Activated CD4-positive, alpha-beta T cell treated with anti-CD3 and anti-CD28 coated beads, Interleukin-10, Interleukin-2, amounts not matched to agents 100 ng/mL and 50 ng/mL, durations not matched to agents 16 hours and 8 hours (primary cell): ENCODE measurements at places on chromosomes 2 and 18.

DNA sequence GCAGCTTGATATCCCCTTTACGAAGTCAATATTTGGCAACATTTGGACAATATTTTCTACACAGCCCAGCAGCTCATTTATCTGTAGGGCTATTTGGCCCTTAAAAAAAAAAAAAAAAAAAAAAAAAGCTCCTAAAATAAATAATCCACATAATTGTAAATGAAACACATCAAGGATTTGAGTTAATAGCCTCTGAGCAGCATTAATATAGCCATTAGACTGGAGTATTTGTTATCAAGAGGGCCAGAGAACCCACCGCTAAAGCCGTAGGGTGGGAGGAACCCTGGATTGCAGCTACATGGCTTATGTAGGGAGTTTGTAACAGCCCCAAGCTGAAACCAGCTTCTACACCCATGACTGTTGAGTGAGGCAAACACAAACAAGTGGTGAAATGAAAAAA lies 84.5 kb downstream of the RNF152 start:
- DNase-seq: no peak

DNA sequence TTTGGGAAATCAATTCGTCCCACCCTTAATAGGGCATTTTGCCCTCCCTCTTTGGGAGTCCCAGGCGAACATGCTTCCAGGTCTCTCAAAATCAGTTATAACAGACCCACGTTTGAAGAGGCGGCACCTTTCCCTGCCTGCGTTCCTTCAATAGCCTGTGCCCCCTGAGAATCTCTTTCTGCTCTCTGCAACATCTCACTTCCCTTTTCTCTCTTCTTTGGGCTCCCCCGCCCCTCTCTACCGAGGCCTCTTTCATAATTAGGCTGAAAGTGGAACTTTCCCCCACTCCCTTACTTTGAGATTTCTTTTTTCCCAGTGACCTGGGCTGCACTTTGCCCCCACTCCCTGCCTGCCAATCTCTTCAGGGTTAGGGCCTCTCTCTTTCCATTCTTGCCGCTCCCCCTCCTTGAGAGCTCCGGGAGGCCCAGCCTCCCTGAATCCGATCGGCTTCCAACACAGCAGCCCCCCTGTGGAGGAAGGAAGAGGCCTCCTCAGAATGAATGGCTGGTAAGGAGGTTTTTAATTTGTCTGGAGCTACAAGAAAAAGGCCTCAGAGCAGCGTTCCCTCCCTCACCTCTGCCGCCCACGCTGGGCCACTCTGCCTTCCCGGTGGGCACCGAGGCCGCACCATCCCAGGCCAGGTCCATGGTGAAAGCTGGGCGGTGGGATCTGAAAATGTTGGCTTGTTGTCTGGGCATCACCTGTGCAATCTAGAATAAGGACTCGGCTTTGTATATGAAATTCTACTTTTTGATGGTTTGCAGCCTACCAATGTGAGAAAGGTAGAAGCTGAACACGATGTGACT lies 162.6 kb upstream of the SIX3 start:
- DNase-seq: no peak

DNA sequence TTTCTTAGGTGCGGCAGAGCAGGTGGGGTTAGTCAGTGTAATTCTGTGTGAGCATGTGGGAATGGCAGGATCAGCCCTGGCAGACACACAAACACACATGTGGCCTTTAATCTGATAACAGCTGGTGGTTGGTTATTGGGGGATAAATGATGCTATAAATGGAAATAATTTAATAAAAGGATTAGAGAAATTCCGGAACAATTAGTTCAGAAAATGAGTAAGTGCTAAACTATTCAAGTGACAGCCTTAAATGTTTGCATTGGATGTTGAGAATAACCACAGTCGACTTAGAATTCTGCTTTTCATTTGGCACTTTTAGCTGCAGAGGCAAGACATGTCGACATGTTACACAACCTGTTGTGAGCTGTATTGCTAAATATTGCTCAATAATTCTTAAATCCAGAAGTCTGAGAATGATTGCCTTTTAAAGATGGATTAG lies 7.2 kb downstream of the SMYD1 start:
- DNase-seq: no peak

GRCh38 chr2:67917332-67918054 lies 145.3 kb downstream of the C1D start:
- no peak for DNase-seq

DNA sequence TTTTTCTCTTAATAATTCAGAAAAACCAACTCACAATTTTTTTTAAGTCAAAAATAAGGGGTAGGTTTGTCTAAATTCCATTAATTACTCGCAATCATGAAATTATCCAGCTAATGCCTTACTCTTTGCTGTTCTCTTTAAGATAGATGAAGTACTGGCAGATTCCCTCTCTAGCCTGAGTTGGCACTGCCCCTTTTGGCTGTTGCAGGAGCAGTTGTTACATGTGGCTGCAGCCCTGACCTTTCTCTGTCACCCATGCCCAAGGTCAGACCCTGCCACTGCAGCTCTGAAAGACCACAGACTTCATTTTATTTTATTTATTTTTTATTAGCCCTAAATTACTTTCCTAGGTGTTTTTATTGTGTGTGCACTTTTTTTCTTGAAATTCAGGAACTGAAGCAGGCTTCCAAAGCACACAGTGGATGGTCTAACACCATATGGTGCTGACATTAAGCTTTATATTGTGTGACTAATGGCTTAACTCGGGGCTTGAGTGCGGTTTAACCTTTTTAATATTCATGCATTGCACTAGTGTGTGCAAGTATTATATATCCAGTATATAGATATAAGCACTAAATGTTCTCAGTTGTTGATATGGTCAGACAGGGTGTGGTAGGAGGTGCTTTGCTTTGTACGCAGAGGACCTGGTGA lies 313.0 kb downstream of the CDH2 start:
- no peak for DNase-seq

GRCh38 chr18:76514573-76514972 lies 19.5 kb upstream of the ZNF516 start:
- no peak for DNase-seq

GRCh38 chr2:206086716-206087350 lies 859 bp upstream of the INO80D start:
- peak; percentile 6 for DNase-seq

GRCh38 chr2:63057249-63058143 lies 6.9 kb downstream of the OTX1 start:
- no peak for DNase-seq

GRCh38 chr18:37467002-37467662 lies 98.5 kb downstream of the CELF4 start:
- DNase-seq: no peak

DNA sequence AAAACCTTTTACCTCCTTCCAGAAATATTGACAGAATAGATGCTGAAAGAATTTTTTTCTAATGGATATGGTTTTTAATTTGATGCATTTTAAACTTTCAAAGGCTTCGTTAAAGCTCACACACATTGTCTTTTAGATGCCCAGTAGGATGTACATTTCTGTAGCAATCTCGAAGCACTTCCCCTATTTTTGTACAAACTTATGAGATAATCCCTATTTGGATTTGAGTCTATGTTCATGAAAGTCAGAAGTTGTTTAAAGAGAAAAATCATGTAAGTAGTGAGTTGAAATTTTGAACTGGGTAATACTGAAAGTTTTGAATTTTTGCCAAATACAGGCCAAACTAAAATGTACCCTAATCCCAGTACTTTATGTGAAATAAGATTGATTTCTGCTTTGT lies 38.1 kb upstream of the MMADHC start:
- no peak for DNase-seq
